Heart right ventricle (tissue), 16 donors: ENCODE measurements at places on chromosomes 7 and 10. TPM values are rescaled to one million over a fixed set of nuclear protein-coding genes. Genes with fewer than 3 reads are reported as not detected.

GRCh38 chr10:11876324-11876723 is 53.2 kb downstream of the PROSER2 start:
- no peak for DNase-seq

DNA sequence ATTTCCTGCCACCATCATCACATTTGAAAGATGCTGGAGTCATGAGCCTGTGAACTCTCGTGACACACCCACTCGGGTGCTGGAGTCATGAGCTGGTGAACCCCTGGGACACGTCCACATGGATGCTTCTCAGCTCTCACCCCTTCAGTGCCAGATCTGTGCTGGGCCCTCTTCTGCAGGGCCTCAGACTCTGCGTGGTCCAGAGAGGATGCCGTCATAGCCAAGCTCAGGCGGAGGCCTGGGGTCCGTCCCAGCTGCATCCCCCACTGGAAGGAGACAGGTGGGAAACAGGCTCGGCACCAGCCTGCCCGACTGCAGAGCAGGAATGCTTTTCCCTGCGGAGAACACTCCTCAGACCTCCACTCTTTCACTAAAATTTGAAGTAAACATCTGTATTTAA is 156.5 kb upstream of the PPP2R2D start:
- no peak for DNase-seq

- peak; percentile 67 for DNase-seq
Measured at GRCh38 chr7:101814081-101814990, 3.1 kb upstream of the CUX1 start.

The GIMAP2 gene
- total RNA-seq, result 4.7 TPM

- no peak for DNase-seq
Measured at GRCh38 chr7:134908289-134908688, 78.0 kb upstream of the AGBL3 start.

DNA sequence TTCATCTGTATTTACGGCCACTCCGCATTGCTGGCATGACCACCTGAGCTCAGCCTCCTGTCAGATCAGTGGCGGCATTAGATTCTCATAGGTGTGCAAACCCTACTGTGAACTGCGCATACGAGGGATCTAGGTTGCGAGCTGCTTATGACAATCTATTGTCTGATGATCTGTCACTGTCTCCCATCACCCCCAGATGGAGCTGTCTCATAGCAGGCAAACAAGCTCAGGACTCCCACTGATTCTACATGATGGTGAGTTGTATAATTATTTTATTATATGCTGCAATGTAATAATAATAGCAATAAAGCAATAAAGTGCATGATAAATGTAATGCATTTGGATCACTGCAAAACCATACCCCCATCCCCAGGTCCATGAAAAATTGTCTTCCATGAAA is 1172.9 kb upstream of the AUTS2 start:
- DNase-seq, result no peak

GRCh38 chr10:99850021-99850766 is 67.8 kb downstream of the ABCC2 start:
- DNase-seq, result no peak

The ADIRF gene
- total RNA-seq, result 55.1 TPM

DNA sequence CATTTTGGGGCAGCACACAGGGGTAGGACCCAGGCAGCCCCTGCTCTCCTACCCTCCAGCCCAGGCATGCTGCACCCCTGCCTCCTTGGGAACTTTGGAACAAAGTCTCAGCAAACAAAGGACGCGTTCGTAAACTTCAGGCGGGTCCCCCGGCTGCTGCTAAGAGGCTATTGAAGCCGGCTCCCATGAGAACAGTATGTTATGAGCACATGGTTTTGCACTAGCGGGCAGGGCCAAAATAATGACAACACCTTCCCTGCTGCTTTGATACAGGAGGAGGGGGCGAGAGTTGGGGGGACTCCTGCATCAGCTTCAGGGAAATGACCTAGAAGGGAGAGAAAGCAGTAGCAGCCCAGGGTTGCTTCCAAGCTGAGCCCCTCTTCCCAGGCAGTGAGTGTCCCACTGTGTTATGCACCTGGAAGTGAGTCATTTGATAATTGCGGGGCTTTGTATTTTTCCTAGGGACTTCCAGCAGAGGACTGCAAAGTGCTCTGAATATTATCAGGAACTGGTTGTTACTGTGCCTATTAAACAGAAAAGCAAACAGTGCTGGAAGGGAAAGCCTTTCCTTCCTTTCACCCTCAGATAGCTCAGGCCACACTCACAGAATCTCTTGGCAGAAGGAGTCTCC is 6.9 kb downstream of the ITPRIP start:
- peak; percentile 64 for DNase-seq

The LIPM gene
- total RNA-seq, result not detected

The ERVW-1 gene
- total RNA-seq, result not detected

DNA sequence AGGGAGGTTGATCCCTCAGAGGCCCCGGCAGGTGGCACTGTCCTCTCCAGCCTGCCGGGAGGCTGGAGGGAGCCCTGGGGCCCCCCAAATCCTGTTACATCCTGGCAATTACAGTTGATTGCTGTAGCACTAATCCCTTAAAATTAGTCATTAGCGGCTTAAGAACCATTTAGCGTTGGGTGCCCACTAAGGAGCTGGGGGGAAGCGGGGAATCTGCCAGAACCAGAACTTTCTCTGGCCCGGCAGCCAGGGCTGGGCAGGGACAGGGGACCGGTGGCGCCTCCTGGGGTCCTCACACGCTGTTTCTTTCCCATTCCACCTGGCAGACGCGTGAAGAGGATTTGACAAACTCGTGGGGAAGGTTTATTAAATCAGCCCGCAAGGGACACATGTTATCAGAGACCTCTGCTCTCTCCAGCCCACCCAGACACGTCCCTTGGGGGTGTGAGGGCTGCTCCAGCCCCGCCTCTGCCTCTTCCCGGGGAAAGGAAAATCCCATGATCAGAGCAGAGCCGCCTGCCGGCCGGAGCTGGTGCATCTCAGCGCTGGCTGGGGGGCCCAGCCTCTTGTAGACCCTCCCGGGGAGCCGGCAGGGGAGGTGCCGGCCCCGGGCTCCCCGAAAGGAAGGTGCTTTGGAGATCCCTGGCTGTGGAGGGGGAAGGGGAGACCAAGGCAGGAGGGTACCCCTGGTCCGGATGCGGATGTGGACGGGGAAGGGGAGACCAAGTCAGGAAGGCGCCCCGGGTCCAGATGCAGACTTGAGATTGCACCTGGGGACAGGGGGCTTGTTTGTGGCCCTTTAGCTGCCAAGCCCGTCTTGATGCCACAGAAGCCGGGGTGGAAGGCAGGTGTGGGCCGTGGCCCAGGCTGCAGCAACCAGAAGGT is 142.7 kb downstream of the ELFN1 start:
- no peak for DNase-seq

GRCh38 chr10:75079436-75080083 is 31.9 kb upstream of the SAMD8 start:
- no peak for DNase-seq

DNA sequence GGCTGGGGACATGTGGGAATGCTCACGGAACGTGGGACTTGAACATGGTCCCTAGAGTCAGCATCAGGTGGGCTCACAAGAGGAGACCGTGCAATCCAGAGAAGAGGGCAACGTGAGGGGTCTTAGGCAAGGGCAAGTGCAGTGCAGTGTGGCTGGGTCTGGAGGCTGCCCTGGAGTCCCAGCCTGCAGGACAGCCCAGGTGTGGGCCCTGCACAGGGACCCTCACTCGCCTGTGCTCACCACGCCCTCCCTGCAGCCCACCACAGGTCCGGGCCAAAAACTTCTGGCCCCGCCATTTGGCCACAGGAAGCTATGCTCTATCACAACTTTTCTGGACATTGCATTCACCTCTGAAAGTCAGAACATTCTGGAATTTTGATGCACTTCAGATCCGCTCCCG is 133.5 kb downstream of the PAXIP1 start:
- DNase-seq, result no peak

GRCh38 chr7:35418716-35419390 is 165.0 kb upstream of the TBX20 start:
- DNase-seq, result peak; percentile 25

DNA sequence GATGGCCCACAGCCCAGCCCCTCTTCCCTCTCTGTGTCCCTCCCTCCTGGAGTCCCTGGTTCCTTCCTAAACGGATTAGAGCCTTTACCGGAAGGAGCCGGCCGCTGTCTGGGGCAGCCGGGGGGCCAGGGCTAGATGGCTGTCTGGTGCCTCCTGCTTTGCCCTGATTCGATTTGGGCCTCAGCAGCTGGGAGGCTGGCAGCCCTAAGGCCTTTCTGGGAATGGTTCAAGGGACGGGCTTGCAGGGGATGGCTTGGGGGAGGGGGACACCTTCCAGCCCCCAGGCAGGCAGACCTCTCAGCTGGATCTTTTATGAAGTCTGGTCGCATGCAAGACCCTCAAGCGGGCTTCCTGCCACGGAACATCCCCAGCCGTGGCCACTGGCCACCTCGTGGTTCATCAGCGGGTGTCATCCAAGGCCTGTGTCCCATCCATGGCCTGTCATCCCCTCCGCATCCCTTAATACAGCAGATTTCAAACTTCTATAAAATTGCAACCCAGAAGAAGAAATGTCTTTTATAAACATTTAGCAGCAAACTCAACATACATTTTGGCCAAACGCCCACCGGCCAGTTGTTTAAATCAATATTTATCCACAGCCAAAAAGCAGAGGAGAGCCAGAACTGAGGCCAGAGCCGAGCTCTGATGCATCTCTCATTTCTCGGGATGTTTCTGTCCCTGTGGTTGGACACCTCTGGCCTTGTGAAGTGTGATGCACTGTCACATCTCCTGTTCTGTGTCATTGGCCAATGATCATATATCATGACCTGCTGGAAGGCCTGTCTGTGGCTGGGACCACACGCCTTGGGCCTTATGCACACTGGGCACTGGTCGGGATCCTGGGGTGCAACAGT is 52.0 kb downstream of the GTF2IRD1 start:
- no peak for DNase-seq

DNA sequence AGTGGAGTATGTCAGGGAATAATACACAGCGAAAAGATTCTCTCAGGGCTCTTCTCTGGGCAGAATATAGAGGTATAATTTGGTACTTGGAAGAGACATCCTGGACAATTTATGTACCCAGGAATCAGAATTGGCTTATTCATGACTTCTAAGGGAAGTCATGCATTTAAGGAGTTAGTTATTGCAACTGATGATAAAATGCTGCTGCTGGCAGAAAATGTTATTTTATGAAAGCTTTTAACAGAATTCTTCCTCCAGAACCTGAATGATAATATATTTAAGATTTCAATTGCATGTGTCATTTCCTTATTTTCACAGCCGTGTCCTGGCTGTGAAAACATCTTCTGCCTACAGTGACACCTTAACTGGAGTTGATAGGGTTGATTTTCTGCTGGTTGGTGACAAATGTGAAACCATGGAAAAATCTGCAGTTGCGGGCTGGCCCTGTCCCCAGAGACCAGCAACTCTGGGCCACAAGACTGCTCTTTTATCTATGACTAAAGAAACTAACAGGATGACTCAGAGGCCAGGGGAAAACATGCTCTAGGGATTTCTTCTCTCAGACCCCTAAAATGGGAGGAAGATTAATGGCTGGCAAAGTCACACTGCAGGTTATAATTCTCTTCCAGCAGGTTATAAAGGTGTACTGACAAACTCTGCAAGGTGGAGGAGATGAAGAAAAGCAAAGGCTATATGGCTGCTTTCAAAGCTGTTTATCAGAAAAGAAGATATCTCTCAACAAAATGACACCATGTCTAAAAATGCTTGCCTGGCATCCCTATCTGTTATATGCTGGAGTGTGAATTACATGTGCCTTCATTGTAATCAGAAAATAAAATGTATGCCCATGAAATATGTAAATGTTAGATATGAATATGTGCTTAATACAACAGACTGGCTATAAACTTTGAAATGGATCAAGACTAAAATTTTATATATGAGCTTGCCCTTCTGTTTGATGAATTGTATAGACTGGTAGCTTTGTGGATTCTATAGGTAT is 12.1 kb upstream of the TRUB1 start:
- no peak for DNase-seq

GRCh38 chr10:126309228-126309883 is 78.9 kb downstream of the ADAM12 start:
- DNase-seq, result no peak

GRCh38 chr7:51108134-51108533 is 208.5 kb downstream of the COBL start:
- DNase-seq, result no peak

The ADAM12 gene
- total RNA-seq, result 0.39 TPM

GRCh38 chr7:150686030-150686631 is 625 bp downstream of the GIMAP2 start:
- DNase-seq, result no peak

GRCh38 chr10:1209355-1209979 is 153.3 kb downstream of the WDR37 start:
- DNase-seq, result no peak

- DNase-seq, result peak; percentile 2
Measured at GRCh38 chr10:42975558-42976340, 101.1 kb upstream of the RET start.

DNA sequence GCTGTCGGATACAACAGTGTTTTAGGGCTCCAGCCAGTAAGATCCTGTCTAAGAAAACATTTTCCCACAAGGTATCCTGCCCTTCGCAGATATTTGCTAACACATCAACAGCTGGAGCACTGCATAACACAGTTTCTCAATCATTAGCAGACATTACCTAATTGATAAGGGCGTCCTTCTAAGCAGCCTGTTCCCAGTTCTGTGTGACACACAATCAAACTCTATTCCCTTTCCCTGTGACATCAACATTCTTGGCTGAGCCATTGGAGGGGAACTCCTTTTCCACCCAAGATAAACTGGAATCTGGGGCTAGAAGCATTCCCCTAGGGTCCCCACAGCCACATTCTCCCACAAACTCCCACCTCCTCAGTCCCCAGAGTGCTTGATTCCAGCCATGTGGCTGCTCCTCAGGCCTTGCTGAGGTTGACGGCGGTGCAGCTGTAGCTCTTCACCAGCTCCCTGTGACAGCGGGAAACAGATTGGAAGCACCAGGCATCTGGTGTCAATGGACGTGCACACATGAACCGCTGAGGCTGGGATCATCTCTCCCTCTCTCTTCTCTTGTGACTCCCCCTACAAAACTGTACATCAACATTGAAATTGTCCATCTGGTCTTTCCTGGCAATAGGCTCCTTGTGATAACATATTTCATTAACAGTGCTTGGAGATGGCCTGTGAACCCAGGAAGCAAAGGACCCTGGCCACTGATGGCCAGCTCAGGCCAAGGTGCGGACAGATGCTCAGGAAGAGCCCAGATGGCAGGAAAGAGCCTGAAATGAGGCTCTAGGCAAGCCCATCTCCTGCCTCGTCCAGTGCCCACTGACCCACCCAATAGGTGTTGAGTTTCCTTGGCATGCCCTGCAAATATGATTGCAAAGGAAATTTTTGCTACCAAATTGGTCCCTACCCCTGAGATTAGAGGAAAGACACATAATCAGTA is 131.1 kb upstream of the TBX20 start:
- DNase-seq, result peak; percentile 80

- no peak for DNase-seq
Measured at GRCh38 chr7:77710861-77711260, 14.6 kb downstream of the RSBN1L start.

The TEX47 gene
- total RNA-seq, result not detected
